ENCODE measurements at places on chromosomes 11 and 22. TPM values are rescaled to one million over a fixed set of nuclear protein-coding genes. Genes with fewer than 3 reads are reported as not detected.
A peak's percentile ranks its signal among the peaks of the same experiment; 100 is the strongest.

- DNase-seq: no peak
Observed at GRCh38 chr11:74770456-74770855, 21.8 kb downstream of the RNF169 start.

DNA sequence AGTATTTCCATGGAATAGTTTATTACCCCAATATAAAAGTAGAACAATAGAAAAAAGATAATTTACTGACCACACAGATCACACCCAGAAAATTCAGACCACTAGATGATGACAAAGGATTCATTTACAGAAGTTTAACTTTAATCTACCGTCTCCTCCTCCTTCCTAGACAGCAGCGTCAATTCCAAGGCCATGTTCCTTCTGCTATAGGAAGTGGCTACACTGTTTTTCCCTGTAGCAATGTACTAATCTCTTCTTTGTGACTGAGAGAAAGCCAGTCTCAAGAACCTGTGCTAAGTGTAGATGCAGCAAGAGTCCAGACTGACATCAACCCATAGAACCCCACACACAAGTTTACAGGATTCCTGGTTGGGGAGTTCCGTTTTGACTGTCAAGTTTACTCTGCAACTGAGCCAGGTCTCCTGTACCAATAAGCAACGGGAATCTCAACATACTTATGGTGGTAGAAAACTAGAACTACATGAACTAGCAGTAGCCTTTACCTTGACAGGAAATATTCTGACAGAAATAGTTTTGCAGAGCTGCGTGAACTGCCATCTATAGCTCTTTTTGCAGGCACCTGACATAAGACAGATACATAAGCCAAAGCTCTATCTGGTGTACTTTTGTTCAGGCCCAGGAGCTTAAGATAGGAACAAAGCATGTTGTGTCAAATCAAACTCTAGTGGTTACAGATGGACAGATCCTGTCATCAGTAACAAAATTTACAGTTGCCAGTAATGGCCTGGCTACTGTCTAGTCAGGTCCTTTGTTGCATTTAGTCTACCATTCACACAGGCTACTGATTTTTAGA lies 42.9 kb downstream of the MRTFA start:
- DNase-seq: no peak

DNA sequence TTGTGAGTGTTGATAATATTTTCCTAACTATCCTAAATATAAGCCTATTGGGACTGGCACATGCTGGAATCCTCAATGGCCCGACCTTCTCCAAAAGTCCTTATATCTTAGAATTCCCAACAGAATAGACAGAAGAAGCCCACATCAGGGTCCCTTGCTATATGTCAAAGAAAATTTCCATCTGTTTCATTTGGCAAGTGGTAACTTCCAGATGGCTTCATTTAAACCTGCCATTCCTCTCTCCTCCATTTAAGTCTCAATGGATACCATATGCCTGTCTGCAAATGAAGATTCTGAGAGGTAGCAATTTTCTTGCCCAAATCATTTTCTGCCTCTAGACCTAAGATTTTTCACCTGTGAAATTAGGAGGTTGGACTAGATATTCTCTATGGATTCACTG lies 73.1 kb upstream of the KCNA4 start:
- DNase-seq: no peak

DNA sequence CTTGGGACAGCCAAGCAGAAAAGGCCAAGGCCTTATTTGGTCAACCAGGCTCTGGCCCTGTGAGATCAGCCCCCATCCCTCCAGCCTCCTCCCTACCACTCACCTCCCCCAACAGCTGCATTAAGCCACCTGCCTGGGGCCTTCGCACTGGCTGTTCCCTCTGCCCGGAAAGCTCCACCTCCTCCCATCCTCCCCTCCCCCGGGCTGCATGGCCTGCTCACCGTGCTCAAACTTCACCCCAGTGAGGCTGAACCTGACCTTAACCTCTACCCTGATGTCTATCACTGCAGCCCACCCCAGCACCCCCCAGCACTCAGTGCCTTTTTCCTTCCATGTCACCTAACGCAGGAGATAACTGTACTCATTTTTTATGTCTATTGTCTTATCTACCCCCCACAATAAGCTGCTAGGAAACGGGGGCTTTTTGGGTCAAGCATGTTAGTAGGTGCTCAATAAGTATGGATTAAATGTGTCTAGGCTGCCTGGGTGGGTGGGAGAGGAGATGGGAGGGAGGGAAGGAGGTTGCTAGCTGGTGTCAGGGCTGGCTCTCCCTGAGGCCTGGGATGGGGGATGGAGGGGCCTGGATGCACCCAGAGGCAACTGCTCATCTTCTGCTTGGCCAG lies 912 bp downstream of the PTPRCAP start:
- DNase-seq: no peak

DNA sequence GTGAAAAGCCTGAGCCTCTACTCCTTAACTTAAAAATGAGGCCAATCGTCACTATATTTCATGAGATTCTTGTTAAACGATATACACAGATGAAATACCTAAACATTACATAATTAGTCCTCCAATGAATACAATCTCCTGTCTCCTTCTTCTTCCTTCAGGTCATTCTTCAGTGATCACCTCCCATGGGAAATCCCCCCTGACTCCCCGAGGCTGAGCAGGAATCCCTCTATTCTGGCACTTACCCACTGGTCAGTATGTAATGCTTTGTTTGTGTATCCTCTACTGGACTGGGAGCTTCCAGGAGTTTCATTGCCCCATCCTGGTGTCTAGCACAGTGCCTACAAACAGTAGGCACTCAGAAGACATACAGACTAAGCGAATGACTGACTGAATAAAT lies 52.3 kb downstream of the RAB38 start:
- DNase-seq: no peak

GRCh38 chr11:125174686-125175085 lies 10.1 kb downstream of the PKNOX2 start:
- DNase-seq: no peak

DNA sequence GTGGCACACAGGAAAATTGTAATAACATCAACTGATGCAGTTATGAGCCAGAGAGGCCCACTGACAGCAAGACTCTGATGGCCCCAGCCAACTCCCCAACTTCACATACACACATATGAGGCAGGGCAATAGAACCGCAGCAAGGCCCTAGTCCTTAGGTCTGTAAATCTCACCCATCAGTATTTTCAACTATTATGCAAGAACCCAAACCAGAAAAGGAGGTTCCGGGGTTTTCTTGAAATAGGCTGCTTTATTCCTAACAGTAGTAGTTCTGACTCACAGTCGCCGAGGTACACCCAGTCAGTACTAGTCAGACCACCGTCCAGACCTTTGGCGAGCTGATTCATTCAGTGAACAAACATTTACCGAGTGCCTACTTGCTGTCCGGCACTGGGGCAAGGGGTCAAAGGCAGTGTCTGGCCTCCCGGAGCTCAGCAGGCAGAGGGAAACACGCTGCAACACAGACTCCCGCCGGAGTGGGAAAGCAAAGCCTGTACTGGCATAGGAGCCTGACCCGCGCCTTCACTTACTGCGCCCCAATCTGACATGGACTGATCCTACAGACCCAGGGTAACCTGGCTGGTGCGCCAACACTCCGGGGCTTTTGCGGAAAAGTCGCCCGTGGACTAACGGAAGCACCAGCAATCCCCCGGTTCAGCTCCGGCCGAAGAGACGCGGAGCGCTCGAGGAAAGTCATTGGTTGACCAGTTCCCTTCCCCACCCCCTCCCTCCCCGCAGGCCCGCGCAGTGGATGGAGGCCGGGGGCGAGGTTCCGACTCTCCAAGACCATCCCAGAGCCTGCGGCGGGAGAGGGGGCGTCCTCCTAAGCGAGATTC lies 1.3 kb downstream of the PLEKHA7 start:
- peak; percentile 75 for DNase-seq

DNA sequence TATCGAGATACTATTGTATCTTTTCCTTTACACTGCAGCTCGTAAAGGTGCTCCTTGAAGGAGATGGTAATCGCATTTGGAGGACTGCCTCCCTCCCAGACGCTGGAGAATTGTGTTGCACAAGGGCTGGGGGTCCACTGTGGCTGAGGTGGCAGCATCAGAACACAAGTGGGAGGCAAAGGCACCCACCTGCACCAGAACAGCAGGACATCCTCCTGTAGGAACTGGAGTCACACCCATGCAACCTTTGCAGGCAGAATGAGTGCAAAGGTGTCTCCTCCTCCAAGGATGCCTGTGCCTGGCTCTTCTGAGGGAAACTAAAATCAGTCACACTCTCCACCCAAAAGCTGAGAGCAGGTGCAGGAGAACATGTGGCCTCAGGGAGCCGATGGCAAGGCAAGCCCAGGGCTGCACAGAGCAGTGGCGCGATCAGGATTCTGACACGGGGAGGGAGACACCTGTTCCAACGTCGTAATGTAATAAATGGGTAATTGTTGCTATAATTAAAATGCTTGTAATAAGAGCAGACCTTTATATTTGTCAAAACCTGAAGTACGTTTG lies 1501.4 kb downstream of the TBC1D22A start:
- no peak for DNase-seq

GRCh38 chr11:61332281-61332796 lies 566 bp downstream of the DDB1 start:
- no peak for DNase-seq

DNA sequence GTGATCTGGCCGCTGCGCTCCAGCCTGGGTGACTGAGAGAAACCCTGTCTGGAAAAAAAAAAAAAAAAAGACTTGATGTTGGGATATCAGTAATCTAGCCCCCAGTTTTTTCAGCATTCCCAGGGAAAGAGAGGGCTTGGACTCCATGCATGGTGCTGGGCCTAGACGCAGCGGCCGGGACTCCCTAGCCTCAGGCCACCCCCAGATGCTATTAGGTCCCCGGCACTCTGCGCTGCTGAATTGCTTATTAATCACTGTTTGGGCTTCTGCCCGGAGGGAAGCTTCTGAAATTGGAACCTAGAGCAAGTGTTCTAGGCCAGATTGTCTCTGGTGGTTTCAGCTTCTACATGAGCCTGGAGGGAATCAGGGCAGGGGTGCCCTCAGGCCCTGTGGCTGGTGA lies 39.0 kb downstream of the SLCO2B1 start:
- no peak for DNase-seq

GRCh38 chr11:134654161-134654915 lies 242.3 kb upstream of the B3GAT1 start:
- peak; percentile 35 for DNase-seq

DNA sequence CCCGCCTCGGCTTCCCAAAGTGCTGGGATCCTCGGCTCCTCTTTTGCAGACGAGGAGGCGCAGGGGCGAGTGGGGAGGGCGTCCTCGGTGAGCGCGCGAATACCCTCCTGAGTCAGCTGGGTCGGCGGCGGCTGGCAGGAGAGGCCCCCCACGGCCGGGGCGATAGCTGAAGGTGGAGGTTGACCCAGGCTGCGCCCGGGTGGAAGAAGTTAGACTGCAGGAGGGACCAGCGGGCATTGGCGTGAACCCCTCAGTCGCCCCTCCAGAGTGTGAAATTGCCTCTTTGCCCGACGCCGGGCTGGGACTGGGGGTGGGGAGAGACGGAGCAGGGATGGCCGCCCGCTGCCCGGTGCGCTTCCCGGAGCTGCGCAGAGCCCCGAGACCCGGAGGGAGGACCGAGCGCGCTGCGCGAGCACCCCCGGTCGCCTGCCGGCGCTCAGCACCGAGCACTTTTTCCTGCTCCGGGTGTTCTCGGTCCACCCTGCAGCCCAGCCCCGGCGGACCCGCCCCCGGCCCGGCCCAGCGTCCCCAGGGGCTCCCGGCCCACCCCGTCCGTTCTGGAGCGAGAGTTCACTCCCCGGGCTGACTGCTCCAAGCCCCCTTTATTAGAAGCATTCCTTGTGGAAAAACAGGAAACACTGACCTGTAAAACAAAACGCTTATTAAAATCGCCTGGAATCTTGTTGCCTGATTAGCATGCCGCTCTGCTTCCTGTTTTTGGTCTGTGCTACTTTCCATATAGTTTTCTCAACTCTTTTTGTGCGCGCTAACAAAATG lies 13.7 kb upstream of the CPT1A start:
- DNase-seq: no peak

GRCh38 chr11:128772814-128773213 lies 78.9 kb downstream of the FLI1 start:
- peak; percentile 73 for DNase-seq

DNA sequence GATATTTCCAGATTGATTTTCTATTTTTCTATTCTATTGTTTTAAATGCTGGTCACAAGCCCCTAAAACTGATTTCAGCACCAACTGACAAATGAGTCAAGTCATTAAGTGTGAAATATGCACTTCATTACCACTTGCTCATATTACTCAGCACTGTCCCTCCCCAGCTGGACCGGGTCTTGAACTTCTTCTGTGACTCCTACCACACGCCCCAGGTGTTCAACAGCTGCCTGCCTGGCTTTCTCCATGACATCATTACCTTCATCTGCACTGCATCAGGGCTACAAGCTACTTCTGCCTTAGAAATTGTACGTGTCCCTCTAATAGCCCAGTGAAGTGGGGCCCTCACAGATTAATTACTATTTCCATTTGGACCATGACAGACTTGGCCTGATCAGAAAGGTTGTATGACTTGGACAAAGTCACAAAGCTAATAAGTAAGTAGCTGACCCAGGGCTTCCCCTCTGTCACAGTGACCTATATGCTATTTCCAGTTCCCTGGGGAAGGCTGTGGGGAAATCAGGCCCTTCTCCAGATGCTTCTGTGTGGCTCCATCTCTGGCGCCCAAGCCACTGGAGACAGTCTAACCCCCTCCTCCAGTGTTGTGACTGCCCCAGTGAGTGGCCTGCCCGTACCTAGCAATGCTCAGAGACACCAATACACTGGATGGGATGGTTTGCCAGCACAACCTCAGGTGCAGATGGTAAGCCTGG lies 18.1 kb downstream of the TBC1D10A start:
- no peak for DNase-seq

GRCh38 chr11:109073032-109073822 lies 348.8 kb upstream of the C11orf87 start:
- DNase-seq: no peak

DNA sequence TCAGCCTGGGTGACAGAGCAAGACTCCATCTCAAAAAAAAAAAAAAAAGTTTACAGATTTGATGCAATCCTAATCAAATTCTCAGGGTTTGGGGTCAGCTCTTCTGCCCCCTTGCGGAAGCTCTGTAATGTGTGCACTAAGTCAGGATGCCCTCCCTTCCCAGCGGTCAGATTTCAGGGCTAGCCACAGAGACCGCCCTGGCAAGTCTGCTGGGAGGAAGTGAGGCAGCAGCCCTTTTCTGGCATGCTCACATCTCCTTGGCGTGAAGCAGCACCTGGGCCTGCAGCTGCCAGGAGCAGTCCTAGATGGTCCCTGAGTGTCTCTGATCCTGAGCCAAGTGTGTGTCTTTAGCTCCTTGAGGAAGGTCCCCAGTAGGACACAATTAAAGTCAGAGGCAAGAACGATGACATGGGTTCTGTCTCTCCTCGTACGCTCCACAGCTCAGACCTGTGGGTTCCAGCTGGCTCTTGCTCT lies 10.9 kb upstream of the APOBEC3C start:
- peak; percentile 86 for DNase-seq

The USP2 gene
- 4.8 TPM for total RNA-seq

The POU2AF3 gene
- total RNA-seq: 15.9 TPM

The FSHB gene
- not detected for total RNA-seq

The MMP10 gene
- not detected for total RNA-seq

The TRIM29 gene
- total RNA-seq: 192 TPM

The SYT13 gene
- total RNA-seq: not detected

The FAM227A gene
- total RNA-seq: 6.1 TPM

The FXYD2 gene
- 1.6 TPM for total RNA-seq

The GPHA2 gene
- total RNA-seq: not detected
